Effector memory CD4-positive, alpha-beta T cell (primary cell): ENCODE measurements at places on chromosomes 11 and 22.

DNA sequence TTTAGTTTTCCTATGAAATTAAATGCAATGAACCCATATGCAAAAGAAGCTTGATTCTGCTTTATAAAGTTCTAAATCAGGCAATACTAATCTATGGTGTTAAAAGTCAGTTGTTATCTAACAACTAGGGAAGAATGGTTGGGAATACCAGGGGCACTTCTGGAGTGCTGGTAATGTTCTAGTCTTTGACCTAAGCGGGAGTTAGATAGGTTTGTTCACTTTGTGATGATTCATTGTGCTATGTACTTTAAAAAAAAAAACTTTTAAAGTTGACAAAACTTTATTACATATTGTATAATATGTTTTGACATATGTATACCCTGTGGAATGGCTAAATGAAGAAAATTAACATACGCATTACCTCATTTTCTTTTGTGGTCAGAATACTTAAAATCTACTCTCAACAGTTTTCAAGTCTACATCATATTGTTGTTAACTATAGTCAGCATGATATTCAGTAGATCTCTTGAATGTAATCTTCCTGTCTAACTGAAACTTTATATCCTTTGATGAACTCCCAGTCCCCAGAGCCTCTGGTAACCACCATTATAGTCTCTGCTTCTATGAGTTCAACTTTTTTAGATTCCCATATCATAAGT is 39.2 kb downstream of the BIRC2 start:
- DNase-seq = no peak

DNA sequence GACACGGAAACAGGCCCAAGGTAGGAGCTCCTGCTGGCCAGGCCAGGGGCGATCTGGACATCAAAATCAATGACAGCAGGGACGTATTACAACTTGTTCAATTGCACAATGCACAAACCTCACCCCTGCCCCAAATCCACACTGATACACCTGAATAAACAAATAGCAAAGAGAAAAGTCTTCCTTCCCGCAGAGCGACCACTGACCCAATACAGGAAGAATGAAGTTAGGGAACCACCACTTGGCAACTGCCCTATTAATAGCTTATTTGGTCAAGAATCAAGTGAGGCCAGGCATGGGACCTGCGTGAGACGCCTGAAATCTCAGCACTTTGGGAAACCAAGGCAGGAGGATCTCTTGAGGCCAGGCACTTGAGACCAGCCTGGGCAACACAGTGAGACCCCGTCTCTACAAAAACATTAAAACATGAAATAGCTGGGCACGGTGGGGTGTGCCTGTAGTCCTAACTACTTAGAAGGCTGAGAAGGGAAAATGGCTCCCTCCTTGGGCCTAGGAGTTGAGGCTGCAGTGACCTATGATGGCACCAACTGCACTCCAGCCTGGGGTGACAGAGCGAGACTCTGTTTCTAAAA is 109.1 kb downstream of the MED15 start:
- no peak for DNase-seq

GRCh38 chr11:1654388-1655167 is 25.0 kb downstream of the KRTAP5-5 start:
- DNase-seq = no peak

DNA sequence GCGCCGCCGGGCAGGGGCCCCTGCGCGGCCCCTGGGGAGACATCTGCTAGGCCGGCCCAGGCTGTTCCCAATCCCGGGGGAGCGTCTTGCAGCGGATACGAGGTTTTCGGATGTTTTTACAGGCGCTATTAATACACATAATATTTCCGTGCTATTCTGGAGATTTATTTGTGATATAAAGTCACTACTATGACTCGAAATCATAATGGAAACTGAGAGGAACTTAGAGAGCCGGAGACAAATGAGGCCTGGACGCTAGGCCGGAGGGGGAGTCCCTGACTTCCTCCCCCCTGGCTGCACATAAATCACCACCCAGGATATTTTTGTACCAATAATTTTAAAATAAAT is 91.7 kb upstream of the ANO1 start:
- no peak for DNase-seq

DNA sequence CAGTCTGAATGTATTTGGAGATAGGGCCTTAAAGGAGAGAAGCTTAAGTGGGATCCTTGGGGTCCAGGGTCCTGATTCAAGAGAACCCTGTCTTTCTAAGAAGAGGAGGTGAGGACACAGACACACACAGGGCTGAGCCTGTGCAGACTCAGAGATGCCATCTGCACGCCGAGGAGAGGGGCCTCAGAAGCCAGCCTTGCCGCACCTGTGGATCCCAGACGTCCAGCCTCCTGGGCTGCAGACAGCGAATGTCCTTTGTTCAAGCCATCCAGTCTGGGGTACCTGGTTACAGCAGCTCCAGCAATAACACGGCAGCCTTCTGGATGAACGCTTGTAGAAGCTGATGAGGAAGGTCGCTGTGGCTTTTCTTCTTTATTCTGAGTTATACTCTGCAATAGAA is 1086.1 kb downstream of the BRD1 start:
- DNase-seq = no peak

GRCh38 chr11:133576351-133576750 is 44.0 kb upstream of the OPCML start:
- DNase-seq = no peak

GRCh38 chr11:17734418-17734911 is at the start of gene KCNC1:
KCNC1 (plus strand) TSS chr11:17734781; CDS start chr11:17736003, 1,222 bp downstream.
- no peak for DNase-seq

- DNase-seq = no peak
Observed at GRCh38 chr22:22395245-22395644, 113.3 kb downstream of the ZNF280B start.

DNA sequence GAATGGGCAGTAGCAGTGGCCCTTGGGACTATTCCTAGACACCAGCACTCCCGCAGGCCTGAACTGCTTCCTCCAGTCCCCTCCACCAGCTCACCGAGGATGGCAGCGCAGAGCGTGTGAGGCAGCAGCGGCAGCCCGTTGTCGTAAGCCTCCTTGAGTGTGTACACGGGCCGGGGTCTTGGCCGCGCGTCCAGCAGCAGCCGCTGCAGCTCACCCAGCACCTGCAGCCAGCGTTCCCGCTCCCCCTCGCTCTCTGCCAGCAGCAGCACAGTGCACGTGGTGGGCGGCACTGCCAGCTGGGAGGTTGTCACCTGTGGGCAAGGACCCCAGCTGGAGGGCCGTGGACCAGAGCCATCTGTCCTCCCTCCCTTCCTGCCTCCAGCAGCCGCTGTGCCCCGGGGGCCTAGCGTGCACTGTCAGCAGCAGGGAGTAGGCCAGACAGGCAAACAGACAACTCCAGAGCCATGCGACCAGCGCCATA is 13.0 kb downstream of the CDC42BPG start:
- no peak for DNase-seq

GRCh38 chr11:7524462-7525235 is 10.8 kb downstream of the PPFIBP2 start:
- DNase-seq = no peak

GRCh38 chr22:29555065-29555644 is 1.6 kb upstream of the THOC5 start:
- DNase-seq = no peak

DNA sequence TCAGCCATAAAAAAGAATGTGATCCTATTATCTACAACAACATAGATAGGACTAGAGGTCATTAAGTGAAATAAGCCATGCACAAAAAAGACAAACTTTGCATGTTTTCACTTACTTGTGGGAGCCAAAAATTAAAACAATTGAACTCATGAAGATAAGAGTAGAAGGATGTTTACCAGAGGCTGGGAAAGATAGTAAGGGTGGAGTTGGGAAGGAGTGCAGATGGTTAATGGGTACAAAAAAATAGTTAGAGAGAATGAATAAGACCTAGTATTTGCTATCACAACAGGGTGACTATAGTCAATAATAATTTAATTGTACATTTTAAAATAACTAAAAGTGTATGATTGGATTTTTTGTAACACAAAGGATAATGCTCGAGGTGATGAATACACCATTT is 27.2 kb upstream of the IL10RA start:
- DNase-seq = no peak

- no peak for DNase-seq
Observed at GRCh38 chr22:48867891-48868290, 959.8 kb downstream of the BRD1 start.

GRCh38 chr11:100709233-100709957 is 22.3 kb downstream of the ARHGAP42 start:
- DNase-seq = no peak

- no peak for DNase-seq
Observed at GRCh38 chr11:100981196-100981824, 148.3 kb downstream of the PGR start.

DNA sequence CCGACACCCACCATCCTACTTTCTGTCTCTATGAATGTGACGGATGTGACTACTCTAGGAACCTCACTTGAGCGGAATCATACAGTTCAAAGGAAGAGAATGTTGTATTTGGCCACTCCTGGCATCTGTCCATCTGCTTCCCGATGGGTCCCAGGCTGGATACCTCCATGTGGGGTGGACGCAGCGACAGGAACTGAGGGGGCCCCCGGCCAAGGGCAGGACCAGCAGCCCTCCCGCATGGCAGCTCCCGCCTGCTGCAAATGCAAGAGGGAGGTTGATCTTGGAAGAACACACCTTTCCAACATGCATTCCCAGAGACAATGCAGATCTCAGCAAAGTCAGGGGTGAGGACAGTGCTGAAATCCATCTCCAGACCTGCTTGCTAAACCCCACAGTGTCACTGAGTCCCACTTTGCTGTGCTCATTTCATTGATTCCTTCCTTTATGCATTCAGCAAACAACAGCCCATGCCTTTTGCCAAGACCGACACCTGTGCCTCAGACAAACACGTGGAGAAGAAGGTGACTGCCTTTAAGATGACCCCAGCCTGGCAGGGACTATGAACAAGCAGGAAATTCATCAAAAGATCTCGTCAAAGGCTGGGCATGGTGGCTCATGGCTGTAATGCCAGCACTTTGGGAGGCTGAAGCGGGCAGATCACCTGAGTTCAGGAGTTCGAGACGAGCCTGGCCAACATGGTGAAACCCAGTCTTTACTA is 246.2 kb downstream of the CTTN start:
- DNase-seq = no peak

DNA sequence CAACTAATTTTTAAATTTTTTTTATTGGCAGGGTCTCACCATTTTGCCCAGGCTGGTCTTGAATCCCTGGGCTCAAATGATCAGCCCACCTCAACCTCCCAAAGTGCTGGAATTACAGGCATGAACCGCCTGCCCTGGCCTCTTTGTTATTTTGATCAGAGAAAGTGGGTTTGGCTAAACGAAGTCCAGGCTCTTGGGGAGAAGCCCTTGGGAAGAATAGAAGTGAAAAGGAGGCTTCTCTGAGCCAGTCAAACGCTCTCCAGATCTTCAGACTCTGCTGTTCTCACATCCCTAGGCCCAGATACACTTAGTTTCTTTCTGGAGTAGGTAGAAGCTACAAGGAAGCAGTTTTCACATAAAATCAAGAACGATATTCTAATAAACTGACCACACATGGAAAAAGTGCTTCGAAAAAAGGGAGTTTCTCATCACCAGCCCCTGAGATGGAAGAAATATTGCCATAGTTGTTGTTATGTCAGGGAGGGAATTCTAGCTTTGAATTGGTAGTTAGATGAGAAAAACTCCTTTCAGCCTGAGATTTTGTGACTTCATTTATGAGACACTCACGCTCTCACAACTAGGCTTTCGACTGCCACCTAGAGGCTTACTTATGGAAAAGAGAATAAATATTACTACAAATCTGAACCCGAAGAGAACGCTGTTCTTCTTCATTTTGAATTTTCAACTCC is 41.7 kb upstream of the AQP11 start:
- no peak for DNase-seq
